ENCODE measurements at places on chromosomes 6 and 20.

DNA sequence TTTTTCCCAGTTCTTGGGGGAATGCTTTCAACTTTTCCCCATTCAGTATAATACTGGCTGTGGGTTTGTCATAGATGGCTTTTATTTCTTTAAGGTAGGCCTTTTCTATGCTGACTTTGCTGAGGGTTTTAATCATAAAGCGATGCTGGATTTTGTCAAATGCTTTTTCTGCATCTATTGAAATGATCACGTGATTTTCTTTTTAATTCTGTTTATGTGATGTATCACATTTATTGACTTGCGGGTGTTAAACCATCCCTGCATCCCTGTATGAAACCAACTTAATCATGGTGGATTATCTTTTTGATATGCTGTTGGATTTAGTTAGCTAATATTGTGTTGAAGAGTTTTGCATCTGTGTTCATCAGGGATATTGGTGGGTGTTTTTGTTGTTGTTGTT lies 65.6 kb downstream of the ERMARD start:
- no peak for DNase-seq

GRCh38 chr6:5132731-5133130 lies 47.6 kb downstream of the PPP1R3G start:
- no peak for DNase-seq

- DNase-seq: no peak
Observed at GRCh38 chr6:4322134-4322845, 186.9 kb upstream of the ECI2 start.

DNA sequence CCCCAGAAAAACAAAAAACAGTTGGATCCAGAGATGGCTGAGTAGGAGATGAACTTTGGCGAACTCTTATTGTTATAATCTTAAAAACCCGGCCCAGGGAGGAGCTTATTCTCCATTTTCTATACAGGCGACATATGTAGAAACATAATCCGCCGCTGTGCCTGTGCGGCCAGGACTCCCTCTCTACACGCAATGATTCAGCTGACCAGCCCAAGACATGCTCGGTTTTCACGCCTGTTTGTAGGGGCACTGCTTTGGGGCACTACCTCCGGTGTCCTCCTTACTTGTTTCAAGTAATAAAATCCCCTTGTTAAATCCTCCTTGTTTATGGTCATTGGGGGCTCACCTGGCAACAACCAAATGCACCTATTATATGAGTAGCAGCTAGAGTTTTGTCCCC lies 89.9 kb downstream of the SEL1L2 start:
- no peak for DNase-seq

DNA sequence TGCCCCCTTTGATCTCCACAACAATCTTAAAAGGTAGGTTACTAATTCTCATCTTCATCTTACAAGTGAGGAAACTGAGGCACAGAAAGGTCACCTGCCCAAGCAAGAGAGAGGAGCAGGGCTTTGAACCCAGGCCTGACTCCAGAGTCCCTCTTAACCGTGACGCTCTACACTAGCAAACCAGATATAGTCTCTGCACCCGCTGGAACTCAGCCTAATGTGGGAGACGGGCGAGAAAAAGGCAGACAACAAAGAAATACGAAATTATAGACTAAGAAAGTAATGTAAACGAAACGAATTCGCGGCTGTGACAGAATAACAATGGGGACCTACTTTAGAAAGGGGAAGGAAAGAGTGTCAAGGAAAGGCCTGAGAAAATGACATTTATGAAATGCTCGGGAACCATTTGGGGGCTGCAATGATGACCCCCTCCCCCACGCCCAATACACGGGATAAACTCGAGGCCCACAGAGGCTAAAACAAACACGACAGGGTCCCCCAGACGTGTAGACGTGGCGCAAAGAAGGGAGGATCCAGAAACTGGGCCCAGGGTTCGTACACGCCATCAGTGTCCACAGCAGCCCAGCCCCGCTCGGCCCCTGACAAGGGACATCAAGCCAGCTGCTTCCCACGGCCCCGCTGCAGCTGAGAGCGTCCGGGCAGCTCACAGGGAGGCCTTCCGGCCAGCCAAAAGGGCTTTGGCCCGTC lies 637 bp downstream of the TRPC4AP start:
- DNase-seq: no peak

- no peak for DNase-seq
Observed at GRCh38 chr6:151722342-151722741, 85.1 kb upstream of the ESR1 start.

DNA sequence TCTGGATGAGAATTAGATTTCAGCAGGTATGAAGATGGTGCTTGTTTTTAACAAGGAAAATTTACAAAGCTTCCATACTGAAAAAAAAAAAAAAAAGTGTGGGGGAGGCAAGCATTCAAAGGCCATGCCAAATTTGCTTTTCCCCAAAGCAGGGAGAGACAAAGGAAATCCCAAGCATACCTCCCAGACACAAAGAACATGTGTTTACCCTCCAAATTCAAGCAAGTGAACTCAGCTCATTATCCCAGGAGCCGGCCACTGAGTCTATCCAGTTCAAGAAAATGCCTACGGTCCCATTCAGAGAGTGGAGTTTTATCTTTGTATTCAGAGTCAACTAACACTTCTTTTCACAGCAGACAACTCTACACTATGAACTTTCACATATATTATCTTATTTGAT lies 102.7 kb upstream of the ID4 start:
- DNase-seq: no peak

DNA sequence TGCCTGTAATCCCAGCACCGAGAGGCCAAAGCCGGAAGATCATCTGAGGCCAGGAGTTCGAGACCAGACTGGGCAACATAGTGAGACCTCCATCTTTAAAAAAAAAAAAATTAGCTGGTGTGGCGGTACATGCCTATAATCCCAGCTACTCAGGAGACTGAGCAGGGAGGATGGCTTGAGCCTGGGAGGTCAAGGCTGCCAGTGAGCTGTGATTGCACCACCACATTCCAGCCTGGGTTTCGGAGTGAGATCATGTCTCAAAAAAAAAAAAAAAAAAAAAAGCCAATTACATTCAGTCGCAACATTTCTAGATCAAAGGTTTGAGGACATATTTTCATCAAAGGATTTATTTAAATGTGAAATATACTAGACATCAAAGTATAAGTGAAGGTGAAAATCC lies 32.0 kb upstream of the EDN1 start:
- no peak for DNase-seq

DNA sequence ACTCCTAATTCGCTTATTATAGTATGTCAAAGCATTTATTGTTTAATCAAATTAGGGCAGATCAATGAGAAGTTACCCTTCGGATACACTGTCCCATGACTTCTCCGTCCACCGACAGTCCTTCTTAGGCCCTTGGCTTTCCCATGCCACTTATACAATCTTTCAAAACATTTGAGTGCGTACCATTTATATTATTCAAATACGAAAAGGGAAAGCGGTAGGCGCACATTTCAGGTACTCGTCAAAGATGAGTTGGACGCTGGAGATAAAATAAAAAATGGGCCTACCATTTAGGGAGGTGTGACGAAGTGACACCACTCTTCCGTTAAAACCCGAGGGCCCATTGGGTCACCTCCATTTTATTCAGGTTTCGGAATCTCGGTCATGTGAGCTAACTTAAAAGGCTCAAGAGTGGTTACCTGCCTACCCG lies 542 bp upstream of the AFG1L start:
- no peak for DNase-seq

DNA sequence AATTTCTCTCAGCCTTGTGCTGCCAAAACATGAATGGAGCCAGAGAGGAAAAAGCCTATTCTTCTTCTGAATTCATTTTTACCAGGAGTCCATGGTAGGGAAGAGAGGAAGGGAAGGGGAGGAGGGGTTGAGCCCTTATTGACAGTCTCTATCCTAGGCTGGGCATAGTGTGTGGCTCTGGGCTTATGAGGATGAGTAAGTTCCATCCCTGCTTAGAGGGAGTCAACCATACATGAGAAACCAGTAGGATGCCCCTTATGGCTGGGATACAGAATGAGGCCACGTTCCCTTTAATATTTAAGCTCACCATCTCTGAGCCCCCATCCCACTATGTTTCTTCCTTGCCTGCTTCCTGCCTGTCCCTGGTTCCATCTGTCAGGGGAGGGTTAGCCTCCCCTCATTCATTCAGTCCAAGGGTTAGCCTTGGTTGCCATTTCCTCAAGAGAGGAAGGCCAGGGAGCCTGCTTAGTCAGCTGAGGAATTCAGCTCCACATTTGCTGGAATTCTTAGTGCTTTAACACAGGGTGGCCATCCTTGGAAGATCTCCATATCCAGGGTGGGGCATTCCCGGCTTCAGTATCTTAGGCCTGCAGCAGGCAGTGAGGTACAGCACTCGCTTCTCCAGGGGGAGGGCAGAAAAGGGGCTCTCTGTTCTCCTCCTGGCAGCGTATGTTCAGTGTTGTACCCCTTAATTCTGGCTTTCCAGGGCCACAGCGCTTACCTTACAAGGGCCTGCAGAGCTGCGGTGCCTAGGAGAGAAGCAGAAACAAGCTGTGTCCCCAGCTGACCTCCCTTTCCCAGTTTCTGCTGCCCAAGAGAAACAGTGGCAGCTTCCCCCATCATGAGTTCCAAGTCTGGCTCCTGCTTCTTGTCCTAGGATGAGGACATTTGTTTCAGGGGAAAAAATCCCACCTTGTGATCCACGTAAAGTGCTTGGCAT lies 12.5 kb downstream of the SIRT5 start:
- DNase-seq: no peak

DNA sequence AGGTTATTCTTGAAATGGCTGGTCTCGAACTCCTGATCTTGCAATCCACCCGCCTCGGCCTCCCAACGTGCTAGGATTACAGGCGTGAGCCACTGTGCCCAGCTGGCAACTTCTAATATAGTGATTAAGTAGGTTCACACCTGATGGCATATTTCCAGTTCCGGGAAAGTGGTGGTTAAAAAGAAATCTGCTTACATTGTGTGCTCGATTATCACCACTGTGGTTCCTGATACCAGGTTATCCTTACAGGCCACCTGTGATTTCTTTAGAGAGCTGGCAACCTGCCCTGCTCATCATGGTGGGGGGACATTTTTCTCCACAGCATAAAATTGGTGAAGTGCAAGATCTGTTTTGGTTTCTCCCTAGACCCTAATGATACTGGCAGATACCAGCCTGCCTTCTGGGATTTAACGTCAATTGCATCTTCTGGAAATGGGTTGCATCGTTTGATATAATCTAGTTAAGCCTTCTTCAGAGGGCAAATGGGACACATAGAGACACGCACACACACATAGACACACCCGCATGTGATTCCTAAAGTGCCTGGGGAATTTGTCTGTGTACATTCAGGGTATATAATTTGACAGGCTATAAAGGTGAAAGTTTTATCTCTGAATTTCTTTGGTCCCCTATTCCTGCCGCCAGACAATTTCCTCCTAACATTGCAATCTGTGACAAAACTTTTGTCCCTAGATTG lies 49.7 kb upstream of the CITED2 start:
- no peak for DNase-seq

DNA sequence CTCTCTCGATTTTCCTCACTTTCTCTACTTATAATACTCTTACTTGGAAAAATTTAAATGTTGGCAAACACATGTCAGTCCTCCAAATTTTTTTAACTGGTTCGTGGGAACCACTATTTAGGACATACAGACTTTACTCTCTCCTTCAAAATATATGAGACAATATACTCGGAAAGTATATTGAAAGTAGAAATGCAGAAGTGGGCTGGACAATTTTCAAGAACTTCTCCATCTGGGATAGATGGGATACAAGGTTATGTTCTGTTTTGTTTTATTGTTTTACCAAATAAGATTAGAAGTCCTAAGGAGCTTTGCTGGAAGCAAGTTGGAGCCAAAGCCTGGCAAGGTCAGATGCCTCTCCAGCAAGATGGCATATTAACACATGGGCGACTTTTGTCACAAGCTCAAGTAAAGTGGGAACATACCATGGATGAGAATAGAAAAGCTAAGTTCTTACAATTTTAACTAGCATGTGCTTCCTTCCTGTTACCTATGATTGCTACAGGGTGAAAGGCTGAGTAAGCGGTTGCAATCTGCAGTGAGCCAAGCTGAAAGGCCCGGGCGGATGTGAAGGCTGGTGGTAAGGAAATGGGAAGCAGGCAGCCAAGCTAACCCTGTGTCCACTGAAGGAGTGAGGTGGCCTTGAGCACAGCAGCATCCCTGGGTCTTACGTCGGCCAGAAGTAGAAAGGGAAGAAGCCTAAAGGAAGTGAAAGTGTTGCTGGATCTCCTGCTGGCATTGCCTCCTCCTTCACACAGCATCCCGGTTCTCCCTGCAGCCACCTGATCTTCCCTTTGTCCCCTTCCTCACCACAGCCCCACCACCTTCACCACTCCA lies 7.1 kb downstream of the MAP3K5 start:
- no peak for DNase-seq

- DNase-seq: no peak
Observed at GRCh38 chr6:106773996-106774629, 144.7 kb downstream of the QRSL1 start.

GRCh38 chr6:90411292-90411781 lies 114.7 kb upstream of the BACH2 start:
- no peak for DNase-seq

DNA sequence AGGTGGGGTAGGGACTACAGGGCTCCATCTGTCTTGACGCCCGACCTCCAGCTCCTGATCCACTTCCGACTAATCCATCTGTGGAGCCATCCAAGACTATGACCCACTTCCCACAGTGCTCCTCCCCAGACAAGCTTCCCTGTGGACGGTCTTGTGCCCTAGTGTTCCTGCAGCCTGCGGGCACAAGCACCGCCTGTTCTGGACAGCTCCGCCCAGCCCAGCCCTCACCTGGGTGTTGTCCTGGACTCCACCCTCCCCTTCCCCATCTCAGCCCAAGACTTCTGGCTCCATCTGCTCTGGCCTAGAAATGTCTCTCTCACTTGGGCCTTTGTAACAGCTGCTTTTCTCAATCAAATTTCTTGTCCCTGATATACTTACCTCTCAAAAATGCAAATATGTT lies 102.0 kb downstream of the MAFB start:
- DNase-seq: no peak

DNA sequence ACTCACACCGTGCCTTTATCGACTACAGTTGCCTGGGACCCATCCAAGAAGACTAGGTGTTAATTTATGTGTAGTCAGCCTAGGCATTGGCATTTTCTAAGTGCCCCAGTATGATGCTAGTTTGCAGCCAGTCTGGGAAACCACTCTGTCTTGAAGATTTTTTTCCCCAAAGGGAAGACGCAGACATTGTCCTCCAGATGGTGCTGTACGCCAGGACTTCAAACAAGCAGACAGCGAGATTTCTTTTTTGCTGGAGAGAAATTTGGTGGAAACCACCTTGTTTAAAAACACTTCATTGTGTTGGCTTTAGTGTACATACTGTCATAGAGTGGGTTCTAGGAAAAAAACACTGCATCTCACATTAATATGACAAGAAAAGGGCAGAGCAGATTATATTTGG lies 30.0 kb downstream of the ALDH5A1 start:
- no peak for DNase-seq

- DNase-seq: no peak
Observed at GRCh38 chr20:38269715-38270114, 9.2 kb upstream of the KIAA1755 start.
